ENCODE measurements at places on chromosomes 12 and 14. TPM values are rescaled to one million over a fixed set of nuclear protein-coding genes. Genes with fewer than 3 reads are reported as not detected.

- no peaks in the 10 kb centered on the region for H3K36me3 ChIP-seq
- H3K4me3 ChIP-seq, result no peak overlapping the region
- peaks cover 3% of the 10 kb centered on the region for H3K27me3 ChIP-seq
Observed at GRCh38 chr14:56422703-56423213, 156.8 kb upstream of the TMEM260 start.

DNA sequence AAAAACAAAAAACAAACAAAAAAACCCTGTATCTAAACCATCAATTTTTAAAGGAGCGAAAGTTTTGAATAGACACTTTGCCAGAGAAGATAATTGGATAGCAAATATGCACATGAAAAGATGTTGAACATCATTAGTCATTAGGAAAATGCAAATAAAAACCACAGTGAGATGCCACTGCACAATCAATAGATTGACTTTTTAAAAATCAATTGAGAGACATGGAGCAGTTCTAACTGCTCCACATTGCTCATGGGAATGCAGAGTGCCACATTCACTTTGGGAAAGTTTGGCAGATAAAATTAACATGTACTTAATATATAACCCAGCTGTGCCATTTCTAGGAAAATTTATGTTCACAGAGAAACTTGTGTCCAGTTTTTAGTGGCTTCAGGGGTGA, 12.7 kb downstream of the EIF2S1 start:
- H3K4me1 ChIP-seq, result peaks cover 53% of the 10 kb centered on the region
- no peaks in the 10 kb centered on the region for H3K27me3 ChIP-seq
- peaks cover 45% of the 10 kb centered on the region for H3K36me3 ChIP-seq
- DNase-seq, result no peak
- peak overlapping the region; percentile 86 for H3K27ac ChIP-seq

DNA sequence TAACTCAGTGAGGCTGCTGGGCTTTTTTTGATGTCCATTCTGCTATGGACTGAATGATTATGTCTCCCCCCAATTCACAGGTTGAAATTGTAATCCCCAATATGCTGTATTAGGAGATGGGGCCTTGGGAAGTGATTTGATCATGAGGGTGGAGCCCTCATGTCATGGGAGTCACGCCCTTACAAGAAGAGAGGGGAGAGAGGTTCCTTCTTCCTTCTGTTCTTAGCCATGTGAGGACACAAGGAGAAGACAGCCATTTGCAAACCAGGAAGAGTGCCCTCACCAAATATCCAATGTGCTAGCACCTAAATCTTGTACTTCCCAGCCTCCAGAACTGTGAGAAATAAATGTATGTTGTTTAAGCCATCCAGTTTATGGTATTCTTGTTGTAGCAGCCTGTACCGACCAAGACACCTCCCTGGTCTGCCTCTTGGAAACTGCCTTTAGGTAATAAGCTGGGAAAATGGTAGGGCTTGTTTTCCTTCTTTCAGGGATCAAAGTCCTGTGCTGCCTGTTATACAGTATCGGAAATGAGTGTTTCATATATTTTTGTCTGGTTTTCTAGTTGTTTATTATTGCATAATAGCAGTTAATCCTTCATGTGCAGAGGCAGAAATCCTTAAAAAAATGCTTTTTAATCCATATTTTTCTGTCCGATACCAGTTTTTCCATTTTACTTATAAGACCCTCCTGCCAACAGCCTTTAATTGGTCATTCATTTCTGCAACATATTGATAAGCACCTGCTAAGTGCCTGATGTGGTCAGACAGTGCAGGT, 16.3 kb downstream of the BORCS5 start:
- DNase-seq, result no peak
- H3K27me3 ChIP-seq, result no peaks in the 10 kb centered on the region
- peaks cover 15% of the 10 kb centered on the region for H3K36me3 ChIP-seq
- peaks cover 18% of the 10 kb centered on the region for H3K4me1 ChIP-seq

The OR10G2 gene
- total RNA-seq, result not detected

The RNF10 gene
- total RNA-seq, result 188 TPM

The APOLD1 gene
- total RNA-seq, result 3.4 TPM

Measured in activated CD4-positive, alpha-beta memory T cell treated with anti-CD3 and anti-CD28 coated beads for 36 hours (primary cell).